Hematopoietic multipotent progenitor cell treated with erythropoietin and hydrocortisone succinate and interleukin-3 and kit ligand, for 6 days (in vitro differentiated cells): ENCODE measurements at places on chromosomes 7 and 10.

DNA sequence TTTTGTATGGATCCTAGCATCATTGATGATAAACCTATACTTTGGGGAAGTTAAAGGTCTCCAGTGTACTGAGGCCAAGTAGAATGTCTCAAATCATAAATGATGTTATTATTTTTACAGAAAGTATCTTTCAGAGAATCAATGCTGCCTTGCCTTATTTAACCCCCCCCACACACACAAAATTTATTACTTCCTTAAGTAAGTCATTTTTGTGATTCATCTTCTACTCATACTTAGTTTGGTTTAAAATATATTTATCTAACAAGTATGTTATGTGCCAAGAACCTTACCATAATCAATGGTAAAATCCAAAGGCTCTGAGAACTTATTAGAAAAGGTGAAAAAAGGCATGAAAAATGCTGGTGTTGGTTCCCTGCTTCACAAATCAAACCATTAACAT is 18.8 kb upstream of the CLDN12 start:
- no peak for DNase-seq

GRCh38 chr7:69597278-69598076 is 798 bp upstream of the AUTS2 start:
- peak; percentile 69 for DNase-seq

GRCh38 chr7:105496521-105496920 is 25.6 kb downstream of the PUS7 start:
- no peak for DNase-seq

DNA sequence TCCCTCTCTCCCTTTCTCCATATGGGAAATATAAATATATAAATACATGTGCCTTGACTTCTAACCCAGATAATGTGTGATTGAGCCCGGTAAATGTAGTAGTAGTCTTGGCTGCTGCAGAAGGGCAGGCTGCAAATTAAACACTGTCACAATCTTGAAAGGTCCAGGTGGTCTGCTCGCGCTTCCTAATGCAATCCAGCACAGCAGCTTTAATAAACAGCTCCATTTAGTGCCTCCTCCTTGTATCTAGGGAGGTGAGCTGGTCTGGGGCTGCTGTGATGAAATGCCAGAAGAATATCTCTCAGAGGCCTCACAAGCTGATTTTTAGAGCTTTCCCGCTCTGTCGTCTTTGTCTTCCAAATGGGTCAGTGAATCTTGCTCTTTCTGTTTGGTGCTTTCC is 782 bp downstream of the POU6F2 start:
- no peak for DNase-seq

GRCh38 chr7:129556607-129557133 is 54.3 kb downstream of the SMKR1 start:
- DNase-seq, result no peak

GRCh38 chr7:74185636-74186035 is 11.5 kb downstream of the EIF4H start:
- DNase-seq, result no peak

- DNase-seq, result no peak
Observed at GRCh38 chr7:739983-740942, 13.2 kb upstream of the PRKAR1B start.

- peak; percentile 78 for DNase-seq
Observed at GRCh38 chr10:26556748-26557640, 118.9 kb downstream of the APBB1IP start.

- DNase-seq, result no peak
Observed at GRCh38 chr10:13016886-13017285, 15.4 kb upstream of the CCDC3 start.

DNA sequence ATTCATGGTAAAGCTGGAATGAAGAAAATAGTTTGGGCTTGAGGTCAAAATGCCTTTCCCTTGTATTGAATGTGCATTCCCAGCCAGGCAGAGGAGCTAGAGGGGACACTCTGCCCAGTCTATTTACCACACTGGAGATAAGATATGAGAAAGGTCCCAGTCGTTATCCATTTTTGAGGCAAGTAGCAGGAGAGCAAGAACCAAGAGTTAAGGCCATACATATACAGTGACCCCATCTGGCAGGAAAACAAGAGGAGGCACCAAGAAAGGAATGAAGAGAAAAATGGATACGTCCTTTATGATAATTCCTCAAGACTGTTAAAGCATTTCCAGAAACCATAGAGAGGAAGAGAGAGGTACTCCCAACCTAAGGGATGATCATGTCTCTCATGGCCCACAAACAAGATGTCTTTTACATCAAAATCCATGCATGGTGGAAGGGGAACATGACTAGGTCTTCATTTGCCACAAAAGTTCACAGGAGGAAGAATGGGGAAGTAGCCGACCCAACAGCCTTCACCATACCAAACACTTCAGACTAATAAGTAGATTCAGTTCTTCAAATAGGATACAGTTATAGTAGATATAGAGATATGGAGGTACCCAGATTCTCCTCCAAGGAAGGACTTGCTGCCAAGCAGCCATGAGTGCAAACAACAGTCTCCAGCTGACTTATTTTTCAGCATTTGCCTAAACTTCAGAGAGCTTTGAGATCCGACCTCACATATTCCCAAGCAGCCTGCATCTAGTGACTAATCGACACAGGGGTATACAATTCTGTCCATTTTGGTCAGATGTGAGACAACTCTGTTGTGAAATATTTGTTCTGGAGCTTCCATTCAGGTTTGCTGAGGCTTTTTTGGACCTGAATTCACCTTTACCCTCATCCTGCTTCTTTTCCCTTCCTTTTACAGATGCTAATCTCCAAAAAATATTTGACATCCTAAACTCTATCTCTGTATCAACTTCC is 61.1 kb upstream of the CCDC71L start:
- DNase-seq, result peak; percentile 41

DNA sequence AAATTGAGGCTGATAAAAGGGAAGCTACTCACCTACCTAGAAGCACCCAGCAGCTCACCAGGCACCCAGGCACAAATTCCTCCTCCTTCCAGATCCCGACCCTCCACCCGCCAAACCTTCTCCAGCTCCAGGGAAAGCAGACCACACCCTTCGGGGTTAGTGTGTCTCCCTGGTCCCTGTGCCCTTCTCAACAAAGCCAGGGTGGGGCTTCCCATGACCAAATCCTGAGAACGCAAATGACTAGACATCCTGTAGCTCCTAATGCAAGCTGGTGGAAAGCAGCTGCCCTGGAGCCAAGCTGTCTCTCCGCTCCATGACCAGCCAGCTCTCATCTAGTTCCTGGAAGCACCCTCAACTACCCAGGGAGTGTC is 4.4 kb downstream of the TBX20 start:
- DNase-seq, result no peak

- no peak for DNase-seq
Observed at GRCh38 chr10:79490400-79491142, 21.8 kb upstream of the EIF5AL1 start.

- DNase-seq, result no peak
Observed at GRCh38 chr10:77101341-77101740, 536.3 kb downstream of the KCNMA1 start.

- peak; percentile 57 for DNase-seq
Observed at GRCh38 chr10:127243490-127244272, 47.3 kb upstream of the INSYN2A start.

GRCh38 chr10:125087191-125087896 is 73.0 kb downstream of the CTBP2 start:
- DNase-seq, result no peak

GRCh38 chr10:1425879-1426278 is 311.4 kb downstream of the ADARB2 start:
- peak; percentile 41 for DNase-seq

DNA sequence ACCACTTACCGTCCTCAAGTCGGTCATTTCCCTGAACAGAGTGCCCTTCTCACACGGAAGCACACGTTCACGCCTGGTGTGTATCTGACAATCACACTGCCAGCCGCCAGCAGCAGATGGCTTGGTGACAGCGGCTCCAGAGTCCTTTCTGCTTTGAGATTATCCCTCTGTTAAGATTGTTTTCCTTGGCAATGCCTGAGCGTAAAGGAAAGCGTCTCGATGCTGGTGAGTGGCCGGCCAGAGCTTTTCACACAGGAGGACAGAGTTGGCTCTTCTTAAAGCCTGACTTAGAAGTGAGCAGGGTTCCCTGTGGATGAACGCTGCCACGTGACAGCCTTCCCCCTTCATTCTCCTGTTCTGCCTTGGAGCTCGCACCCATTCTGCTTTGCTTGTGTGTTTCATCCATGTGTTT is 22.1 kb upstream of the PRKAR1B start:
- DNase-seq, result no peak

- peak; percentile 81 for DNase-seq
Observed at GRCh38 chr7:128697302-128697905, 25.3 kb downstream of the GARIN1A start.

GRCh38 chr7:150383710-150384397 is 4.7 kb downstream of the ZNF775 start:
- no peak for DNase-seq

DNA sequence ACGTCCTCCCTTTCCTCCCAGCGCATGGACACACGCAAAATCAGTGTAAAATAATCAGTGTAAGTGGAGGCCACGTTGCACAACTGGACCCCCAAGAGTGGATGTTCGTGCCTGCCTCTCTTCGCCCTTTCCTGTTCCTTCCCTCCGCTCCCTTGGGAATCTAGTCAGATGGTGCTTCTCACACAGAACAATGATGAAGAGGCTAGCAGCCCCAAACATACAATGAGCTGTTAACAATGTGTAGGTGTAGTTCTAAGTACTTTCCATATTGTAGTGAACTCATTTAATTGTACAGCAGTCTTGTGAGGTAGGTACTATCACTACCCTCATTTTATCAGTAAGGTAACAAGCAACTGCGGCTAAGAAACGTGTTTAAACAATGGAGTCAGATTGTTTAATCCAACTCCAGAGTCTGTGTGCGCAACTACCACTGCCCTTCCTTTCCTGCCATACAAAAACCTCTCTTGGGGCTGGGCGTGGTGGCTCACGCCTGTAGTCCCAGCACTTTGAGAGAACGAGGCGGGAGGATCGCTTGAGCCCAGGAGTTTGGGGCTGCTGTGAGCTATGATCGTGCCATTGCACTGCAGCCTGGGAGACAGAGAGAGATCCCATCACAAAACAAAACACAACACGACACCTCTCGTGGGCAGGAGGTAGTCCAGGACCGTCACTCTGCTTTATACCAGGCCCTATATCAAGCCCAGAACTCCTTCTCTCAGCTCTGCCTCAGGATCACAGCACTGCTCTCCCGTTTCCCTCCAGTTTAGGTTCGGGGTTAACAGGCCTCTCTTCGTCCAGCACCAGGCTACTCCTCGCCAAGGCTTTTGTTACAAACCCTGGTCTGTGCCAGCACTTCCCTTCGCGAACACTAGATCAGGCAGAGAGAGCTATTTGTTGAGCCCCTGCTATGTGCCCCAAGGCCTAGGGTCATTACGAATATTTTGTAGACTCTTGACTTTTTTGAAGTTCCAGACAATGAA is 1.1 kb downstream of the FKBP9 start:
- peak; percentile 30 for DNase-seq

DNA sequence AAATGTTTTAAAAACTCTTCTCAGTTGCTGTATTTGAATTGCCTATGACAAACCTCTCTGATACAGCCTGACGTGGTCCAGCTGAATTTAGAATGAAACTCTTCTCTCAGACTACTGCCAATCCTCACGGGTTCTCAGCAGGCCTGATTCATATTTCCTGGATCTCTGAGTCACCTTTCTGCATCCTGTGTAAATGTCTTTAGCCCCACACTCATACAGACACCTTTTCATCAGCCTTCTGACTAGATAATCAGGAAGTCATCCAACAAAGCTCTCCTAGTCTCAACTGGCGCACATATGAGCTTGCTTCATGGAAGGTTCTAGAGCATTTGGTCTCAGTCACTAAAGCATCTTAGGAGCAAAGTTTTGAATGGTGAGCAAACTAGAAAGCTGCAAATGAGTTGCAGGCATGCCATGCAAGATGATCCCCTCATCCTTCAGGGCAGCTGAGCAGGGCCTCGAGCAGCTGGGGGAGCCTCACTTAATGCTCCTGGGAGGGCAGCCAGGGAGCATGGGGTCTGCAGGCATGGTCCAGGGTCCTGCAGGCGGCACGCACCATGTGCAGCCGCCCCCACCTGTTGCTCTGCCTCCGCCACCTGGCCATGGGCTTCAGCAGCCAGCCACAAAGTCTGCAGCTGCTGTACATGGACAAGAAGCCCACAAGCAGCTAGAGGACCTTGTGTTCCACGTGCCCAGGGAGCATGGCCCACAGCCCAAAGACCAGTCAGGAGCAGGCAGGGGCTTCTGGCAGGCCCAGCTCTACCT is 182.8 kb downstream of the ARHGAP12 start:
- DNase-seq, result no peak

DNA sequence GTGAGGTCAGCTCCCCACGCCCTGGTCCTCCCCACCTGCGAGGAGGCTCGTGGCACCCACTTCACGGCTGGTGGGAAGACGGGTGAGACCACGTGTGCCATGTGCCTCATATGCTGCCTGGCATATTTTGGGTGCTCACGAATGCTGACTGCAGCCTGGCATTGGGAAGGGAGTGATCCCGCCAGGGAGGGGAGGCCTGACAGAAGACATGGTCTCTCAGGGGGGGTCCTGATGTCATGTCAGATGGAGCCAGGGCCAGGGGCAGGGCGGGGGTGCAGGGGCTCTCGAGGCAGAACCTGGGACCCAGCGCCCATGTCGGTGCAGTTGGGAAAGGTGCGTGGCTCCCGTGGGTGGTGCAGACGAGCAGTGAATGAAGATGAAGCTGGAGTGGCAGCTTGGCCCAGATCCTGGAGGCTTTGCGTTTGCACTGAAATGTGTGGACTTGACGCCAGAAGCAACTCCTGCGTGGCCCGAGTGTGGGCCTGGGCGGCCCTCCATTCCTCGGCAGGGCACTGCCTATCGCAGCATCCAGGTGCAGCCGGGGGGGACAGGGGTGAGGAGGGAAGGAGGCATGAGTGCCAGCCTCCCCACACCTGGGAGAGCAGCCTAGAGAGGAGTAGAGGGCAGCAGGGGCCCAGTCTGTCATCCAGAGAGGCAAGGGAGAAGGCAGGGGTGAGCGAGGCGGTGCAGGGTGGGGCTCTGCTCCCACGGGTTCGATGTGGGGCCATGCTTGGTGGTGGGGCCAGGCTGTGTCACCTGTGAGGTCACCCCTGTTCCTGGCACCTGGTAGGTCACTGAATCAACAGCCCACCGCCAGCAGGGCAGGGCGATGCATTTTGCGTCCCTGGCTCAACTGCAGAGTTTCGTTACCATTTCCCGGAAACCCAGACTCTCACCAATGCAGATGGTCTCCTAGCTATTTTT is 385.6 kb downstream of the DNAJB6 start:
- no peak for DNase-seq

DNA sequence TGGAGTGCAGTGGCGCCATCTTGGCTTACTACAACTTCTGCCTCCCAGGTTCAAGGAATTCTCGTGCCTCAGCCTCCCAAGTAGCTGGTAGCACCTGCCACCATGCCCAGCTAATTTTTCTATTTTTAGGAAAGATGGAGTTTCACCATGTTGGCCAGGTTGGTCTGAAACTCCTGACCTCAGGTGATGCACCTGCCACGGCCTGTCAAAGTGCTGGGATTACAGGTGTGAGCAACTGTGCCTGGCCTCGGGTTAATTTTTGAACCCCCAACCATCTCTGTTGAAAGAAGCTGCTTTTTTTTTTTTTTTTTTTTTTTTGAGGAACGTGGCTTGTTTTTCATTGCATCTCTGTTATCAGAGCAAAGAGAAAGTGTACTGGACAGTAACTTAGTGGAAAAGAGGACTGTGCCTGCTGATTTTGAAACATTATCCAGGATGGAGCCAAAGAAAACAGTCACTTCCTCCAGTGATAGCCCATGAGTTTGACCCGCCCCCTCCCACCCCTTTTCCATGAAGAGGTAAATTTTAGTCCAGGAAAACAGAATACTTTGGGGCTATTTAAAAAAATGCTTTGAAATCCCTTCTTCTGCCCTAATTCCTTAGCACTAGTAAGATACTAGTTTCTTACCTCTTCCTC is 38.3 kb downstream of the WBP1L start:
- DNase-seq, result no peak

GRCh38 chr7:22589641-22590201 is 89.7 kb upstream of the STEAP1B start:
- no peak for DNase-seq

GRCh38 chr10:49273082-49273465 is 25.9 kb upstream of the C10orf71 start:
- DNase-seq, result peak; percentile 20
